Natural killer cell treated with Interleukin-12 subunit alpha and Interleukin-12 subunit beta and Interleukin-15 and Interleukin-18, amount 100 ng/mL, for 72 hours (primary cell): ENCODE measurements at places on chromosomes 7 and 10. TPM values are rescaled to one million over a fixed set of nuclear protein-coding genes. Genes with fewer than 3 reads are reported as not detected.

- H3K36me3 ChIP-seq = no peaks in the 10 kb centered on the region
- H3K27me3 ChIP-seq = no peaks in the 10 kb centered on the region
- no peak for DNase-seq
- no peaks in the 10 kb centered on the region for H3K4me1 ChIP-seq
Measured at GRCh38 chr10:90417476-90418210, 440.2 kb downstream of the HTR7 start.

DNA sequence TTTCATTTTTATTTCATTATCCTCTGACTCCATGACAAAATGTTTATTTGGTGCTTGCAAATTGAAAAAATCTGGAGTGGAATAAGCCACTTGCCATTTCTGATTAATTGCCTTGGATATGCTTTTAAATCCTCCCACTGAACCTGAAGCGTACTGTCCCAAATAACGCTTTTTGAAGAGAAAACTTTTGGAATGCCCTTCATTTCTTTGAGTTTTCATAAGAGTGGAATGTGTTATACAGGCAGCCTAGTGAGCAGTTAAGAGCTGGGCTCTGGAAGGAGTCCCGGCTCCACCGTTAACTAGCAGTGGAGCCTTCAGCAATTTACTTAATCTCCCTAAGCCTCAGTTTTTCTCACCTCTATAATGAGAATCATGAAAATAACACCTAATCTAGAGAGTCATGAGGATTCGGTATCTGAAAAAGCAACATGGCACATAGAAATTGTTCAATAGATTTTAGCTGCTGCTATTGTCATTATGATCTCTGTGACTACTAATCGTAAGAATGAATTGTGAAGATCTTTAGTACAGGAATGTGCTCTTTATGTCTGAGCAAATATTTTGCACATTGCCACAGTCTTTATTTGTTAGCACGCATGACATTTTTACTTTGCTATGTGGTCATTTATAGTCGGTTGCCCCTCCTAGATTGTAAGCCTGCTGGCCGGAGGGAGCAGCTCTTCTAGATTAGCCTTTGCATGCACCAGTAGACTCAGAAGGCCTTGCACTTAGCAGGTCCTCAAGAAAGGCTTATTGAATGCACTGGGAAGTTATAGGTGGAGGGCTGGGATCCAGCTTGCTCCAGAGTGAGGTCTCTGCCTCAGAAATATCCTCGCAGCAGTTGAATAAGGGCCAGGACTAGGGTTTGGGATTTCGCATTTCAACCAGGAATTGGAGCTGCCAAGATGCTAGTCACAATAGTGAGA, 59.4 kb downstream of the PLCE1 start:
- H3K27me3 ChIP-seq = peaks cover 15% of the 10 kb centered on the region
- H3K4me3 ChIP-seq = no peak overlapping the region
- H3K36me3 ChIP-seq = no peaks in the 10 kb centered on the region
- H3K4me1 ChIP-seq = no peaks in the 10 kb centered on the region
- H3K27ac ChIP-seq = no peak overlapping the region
- no peak for DNase-seq

- H3K4me1 ChIP-seq = peaks cover 10% of the 10 kb centered on the region
- H3K36me3 ChIP-seq = no peaks in the 10 kb centered on the region
- H3K27me3 ChIP-seq = peaks cover 23% of the 10 kb centered on the region
- H3K27ac ChIP-seq = no peak overlapping the region
- no peak for DNase-seq
- no peak overlapping the region for H3K4me3 ChIP-seq
Measured at GRCh38 chr7:155618708-155619633, 25.5 kb upstream of the RBM33 start.

IL15RA gene
- 56.7 TPM for total RNA-seq

DNA sequence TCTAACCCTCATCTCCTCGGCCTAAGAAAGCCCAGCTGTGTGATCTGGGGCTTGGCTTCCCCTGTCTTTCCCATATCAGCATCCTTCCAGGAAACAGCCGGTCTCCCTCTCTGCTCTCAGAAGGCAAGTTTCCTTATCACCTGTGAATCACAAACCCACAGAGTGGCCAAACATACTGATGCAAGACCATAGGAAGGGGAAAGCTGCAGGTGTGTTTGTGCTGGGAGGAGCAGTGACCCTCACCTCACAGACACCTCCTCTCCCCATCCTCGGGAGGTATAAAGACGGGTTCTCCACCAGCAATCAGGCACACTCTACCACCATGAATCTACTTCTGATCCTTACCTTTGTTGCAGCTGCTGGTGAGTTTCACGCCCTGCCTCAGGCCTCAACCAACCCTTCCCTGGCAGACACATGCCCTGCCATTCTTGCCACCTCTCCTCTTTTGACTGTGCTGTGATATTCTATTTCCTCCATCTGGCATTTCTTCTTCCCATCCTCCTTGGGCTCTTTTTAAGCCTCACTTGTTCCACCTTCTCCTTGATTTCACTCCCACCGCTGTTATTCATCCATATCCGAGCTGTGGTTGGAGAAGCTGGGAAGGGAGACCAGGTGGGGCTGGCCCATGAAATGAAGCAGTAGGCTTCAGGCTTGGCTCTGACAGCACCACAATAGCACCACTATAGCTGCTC, at the start of gene PRSS2:
TSS of gene PRSS2 (plus strand) at position 310 of the 692 bp plus-strand sequence. CDS start at position 323, 13 bp downstream.
- no peaks in the 10 kb centered on the region for H3K36me3 ChIP-seq
- no peak for DNase-seq
- H3K4me1 ChIP-seq = peaks cover 18% of the 10 kb centered on the region
- no peaks in the 10 kb centered on the region for H3K27me3 ChIP-seq

DNA sequence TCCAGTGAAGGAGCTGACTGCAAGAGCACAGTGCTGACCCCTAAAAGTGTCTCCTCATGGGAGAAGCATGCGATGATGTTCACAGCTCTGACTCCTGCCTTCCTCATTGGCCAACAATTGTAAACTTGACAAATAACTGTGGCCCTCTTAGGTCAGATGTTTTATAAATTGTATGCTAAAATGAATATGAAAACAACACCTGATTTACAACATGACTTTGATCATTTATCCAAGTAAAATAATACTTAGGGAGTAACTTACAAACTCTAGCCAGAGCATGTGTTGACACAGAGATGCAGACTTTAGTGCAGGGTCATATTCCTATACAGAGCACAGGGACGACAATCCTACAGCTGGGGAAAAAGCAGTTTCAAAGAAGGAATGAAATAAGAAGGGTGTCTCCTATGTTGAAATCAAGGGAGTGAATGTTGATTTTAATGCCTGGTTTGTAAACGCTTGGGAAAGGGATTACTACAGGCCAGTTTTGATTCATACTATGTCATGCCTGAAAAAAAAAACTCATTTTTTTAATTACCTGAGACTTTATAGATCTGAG, 391.4 kb upstream of the AKR1E2 start:
- H3K27me3 ChIP-seq = peaks cover 6% of the 10 kb centered on the region
- H3K4me3 ChIP-seq = no peak overlapping the region
- no peaks in the 10 kb centered on the region for H3K36me3 ChIP-seq
- H3K4me1 ChIP-seq = no peaks in the 10 kb centered on the region

DNA sequence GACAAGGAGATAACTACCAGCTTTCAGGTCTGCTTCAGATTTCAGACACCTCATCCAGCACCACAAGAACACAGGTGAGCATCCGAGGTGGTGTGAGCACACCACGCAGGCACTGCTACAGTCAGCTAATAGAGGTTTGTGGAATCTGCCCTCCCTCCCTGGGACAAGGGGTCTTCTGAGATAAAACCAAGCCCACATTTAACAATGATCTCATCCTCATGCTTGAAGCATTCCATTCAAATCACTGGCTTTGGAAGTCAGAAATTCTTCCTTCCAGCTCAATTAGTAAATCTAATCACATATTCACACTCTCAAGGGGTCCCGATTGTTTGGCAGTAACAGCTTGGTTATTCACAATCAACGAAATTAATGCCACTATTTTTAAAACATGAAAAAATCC, 331.4 kb downstream of the ELMO1 start:
- H3K27ac ChIP-seq = no peak overlapping the region
- H3K4me1 ChIP-seq = peaks cover 35% of the 10 kb centered on the region
- no peak for DNase-seq
- H3K36me3 ChIP-seq = peaks cover 13% of the 10 kb centered on the region
- H3K27me3 ChIP-seq = no peaks in the 10 kb centered on the region

- H3K4me1 ChIP-seq = no peaks in the 10 kb centered on the region
- H3K27me3 ChIP-seq = peaks cover 18% of the 10 kb centered on the region
Measured at GRCh38 chr10:42939685-42940366, 137.0 kb upstream of the RET start.

DNA sequence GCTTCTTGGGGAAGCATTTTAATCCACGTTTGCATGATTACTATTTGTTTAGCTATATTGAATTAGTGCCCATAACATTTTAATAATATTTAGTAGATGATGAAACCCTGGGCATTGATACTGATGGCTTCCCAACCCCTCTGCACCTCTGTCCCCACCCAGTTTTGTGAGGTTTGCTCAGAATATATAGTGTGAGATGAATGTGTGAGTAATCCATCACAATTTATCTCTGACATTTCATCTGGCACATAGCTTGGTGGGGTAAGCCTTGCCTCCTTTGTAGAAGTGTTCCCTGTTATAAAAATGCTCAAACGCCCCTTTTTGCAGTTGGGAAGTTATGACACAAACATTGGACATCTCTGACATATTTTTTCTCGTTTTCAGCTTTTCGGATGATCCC, 104.2 kb downstream of the WNT2 start:
- no peak for DNase-seq
- H3K4me1 ChIP-seq = no peaks in the 10 kb centered on the region
- H3K27ac ChIP-seq = no peak overlapping the region
- peaks cover 8% of the 10 kb centered on the region for H3K36me3 ChIP-seq
- H3K27me3 ChIP-seq = no peaks in the 10 kb centered on the region

GRCh38 chr10:119421891-119422681, 120.4 kb downstream of the RGS10 start:
- no peak overlapping the region for H3K4me3 ChIP-seq
- H3K27ac ChIP-seq = no peak overlapping the region
- DNase-seq = no peak
- no peaks in the 10 kb centered on the region for H3K27me3 ChIP-seq

DNA sequence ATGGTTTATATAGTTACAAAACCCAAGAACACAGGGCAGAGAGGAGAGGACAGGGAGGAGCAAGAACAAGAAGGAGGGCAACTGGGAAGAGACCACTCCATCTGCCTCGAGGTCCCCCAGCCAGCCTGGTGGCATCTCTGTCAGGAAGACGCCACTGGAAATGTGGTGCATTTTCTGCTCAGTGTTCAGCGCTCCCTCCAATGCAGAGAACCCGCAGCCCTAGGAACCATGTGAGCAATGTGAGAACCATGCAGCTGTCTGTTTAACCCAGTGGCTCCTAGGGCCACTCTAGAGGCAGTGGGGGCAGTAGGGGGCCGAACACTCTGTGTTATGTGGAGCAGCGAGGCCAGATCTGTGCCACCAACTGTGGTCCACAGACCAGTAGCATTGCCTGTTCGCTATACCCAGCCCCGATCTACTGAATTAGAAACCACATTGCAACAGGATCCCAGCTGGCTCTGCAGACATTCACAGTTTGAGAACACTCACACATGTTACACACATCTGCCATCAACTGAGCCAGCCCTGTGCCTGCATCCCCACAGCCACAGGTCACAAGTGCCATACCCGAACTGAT, 110.2 kb downstream of the CPXM2 start:
- H3K4me1 ChIP-seq = no peaks in the 10 kb centered on the region
- H3K27ac ChIP-seq = no peak overlapping the region
- no peak overlapping the region for H3K4me3 ChIP-seq
- H3K27me3 ChIP-seq = peaks cover 65% of the 10 kb centered on the region

DNA sequence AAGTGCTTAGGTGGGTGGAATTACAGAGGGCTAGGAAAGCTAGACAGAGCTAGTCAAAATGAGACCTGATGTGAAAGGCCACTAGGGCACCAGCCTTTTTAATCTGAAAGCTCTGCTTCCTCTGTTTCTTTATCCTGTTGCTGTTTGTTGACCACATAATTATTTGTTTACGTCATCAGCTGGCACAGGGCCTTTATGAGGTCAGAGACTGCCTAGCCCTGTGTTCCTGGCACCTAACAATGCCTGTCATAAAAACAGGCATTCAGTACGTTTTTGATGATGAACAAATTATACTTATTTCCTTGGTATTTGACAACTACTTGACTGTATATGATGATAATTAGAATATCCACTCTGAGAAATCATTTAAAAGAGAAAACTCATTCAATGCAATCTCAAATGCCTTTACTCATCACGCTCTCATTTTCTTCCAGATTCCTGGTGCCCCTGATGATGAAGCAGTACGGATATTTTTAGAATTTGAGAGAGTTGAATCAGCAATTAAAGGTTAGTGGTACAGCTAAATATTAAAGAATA, 26.0 kb downstream of the RBM17 start:
- no peak overlapping the region for H3K4me3 ChIP-seq
- H3K27ac ChIP-seq = peak overlapping the region; percentile 70
- H3K4me1 ChIP-seq = peaks cover 5% of the 10 kb centered on the region

- DNase-seq = no peak
- H3K27ac ChIP-seq = no peak overlapping the region
- H3K36me3 ChIP-seq = no peaks in the 10 kb centered on the region
- H3K4me3 ChIP-seq = no peak overlapping the region
Measured at GRCh38 chr10:126214021-126214420, 174.3 kb downstream of the ADAM12 start.

DNA sequence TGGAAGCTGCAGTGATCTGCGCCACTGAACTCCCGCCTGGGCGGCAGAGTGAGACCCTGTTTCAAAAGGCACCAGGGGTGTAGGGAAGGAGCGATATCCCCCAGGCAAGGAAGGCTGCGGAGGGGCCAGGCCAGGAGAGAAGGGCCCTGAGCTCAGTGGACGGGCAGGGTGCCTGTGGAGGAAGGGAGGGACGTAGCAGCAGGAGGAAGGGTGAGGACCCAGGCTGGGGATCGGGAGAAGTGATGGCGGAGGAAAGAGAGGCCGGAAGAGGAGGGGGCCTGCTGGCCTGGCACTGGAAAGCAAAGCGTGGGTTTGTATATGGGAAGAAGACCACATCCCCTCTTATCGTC, 45.6 kb downstream of the ALOX5 start:
- H3K4me1 ChIP-seq = peaks cover 31% of the 10 kb centered on the region
- peak overlapping the region; percentile 97 for H3K4me3 ChIP-seq
- peak overlapping the region; percentile 94 for H3K27ac ChIP-seq
- H3K36me3 ChIP-seq = no peaks in the 10 kb centered on the region
- no peak for DNase-seq

MACC1 gene
- 5.5 TPM for total RNA-seq

- no peaks in the 10 kb centered on the region for H3K4me1 ChIP-seq
- no peak for DNase-seq
- no peaks in the 10 kb centered on the region for H3K27me3 ChIP-seq
- H3K36me3 ChIP-seq = no peaks in the 10 kb centered on the region
- H3K27ac ChIP-seq = no peak overlapping the region
- H3K4me3 ChIP-seq = no peak overlapping the region
Measured at GRCh38 chr7:152544481-152544927, 108.7 kb upstream of the KMT2C start.
